ENCODE measurements at places on chromosomes 11 and 22. TPM values are rescaled to one million over a fixed set of nuclear protein-coding genes. Genes with fewer than 3 reads are reported as not detected.

DERL3 gene
- total RNA-seq = 1.2 TPM

OR6T1 gene
- total RNA-seq = not detected

OR52I2 gene
- not detected for total RNA-seq

MPZL2 gene
- total RNA-seq = not detected

FGF19 gene
- total RNA-seq = not detected

TSGA10IP gene
- total RNA-seq = not detected

SSRP1 gene
- total RNA-seq = 78.9 TPM

POTEH gene
- not detected for total RNA-seq

TBX10 gene
- not detected for total RNA-seq

POU2AF2 gene
- total RNA-seq = not detected

MMP13 gene
- total RNA-seq = under 0.01 TPM

PISD gene
- total RNA-seq = 39.6 TPM

SSH3 gene
- total RNA-seq = 10.3 TPM

PSMD13 gene
- 109 TPM for total RNA-seq

DDI1 gene
- total RNA-seq = not detected

OR2AG2 gene
- total RNA-seq = 0.34 TPM

EXPH5 gene
- under 0.01 TPM for total RNA-seq

PAMR1 gene
- total RNA-seq = 1.7 TPM

ANO1 gene
- total RNA-seq = not detected

TUB gene
- 7.7 TPM for total RNA-seq

OR52E1 gene
- not detected for total RNA-seq

KCNK7 gene
- total RNA-seq = 0.33 TPM

SCN4B gene
- total RNA-seq = not detected

SYTL2 gene
- total RNA-seq = 92.5 TPM
